Hematopoietic multipotent progenitor cell treated with erythropoietin and hydrocortisone succinate and interleukin-3 and kit ligand, for 17 days (in vitro differentiated cells): ENCODE measurements at places on chromosomes 3 and 15.

- no peak for DNase-seq
These were observed 270.6 kb downstream of the CLSTN2 start for GRCh38 chr3:140205598-140205997.

- DNase-seq = no peak
These were observed 2.6 kb downstream of the DCLK3 start for GRCh38 chr3:36761779-36762178.

GRCh38 chr15:83287541-83288027 lies 3.1 kb upstream of the BNC1 start:
- DNase-seq = no peak

- no peak for DNase-seq
These were observed 491.1 kb downstream of the ZNF385D start for GRCh38 chr3:21259896-21260295.

GRCh38 chr3:40229386-40229785 lies 80.1 kb upstream of the EIF1B start:
- DNase-seq = no peak

DNA sequence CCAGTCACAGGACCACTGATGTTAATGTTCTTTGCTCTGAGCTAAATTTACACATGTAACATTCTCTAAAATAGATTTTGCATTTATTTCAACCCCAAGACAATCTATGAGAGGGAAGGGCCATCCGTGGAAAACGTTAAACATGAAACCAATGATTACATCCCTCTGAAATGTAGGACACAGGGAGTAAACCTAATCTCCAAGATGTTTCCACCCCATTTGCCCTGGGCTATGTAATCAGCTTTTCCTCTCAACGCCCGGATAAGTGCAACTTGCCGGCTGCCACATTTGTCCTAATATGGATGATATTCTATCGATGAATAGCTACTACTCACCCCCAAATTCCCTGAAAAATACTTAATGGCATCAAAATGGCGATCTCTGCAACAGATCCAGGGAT lies 6.4 kb upstream of the FMN1 start:
- no peak for DNase-seq

GRCh38 chr3:12817343-12817710 lies 20.8 kb downstream of the CAND2 start:
- no peak for DNase-seq

DNA sequence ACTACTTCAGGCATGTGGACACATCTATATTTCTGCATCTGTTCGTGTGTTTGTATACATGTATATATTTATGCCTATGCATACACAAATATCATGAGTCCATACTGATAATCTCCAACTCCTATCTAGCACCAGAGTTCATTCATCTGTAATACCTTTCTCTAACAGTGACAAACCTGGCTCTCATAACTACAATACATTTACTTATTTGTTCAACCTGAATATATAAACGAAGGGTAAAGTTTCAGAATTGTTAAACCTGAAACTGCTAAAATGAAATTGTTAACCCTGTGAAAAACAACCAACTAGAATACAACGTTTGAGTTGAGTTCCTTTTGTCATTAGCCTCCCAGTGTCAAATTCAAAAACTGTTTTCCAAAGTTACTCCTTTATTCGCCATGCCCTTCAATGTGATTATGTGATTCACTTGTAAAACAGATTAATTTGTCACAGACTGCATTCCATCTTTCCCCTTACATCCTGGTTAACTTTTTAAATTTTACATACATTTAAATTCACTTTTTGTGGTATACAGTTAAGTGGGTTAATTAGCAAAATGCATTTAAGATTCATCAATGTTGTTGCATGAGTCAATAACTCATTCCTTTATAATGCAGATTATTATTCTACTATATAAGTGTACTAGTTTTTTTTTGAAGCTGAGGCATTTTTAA lies 58.5 kb downstream of the PIK3R4 start:
- no peak for DNase-seq

DNA sequence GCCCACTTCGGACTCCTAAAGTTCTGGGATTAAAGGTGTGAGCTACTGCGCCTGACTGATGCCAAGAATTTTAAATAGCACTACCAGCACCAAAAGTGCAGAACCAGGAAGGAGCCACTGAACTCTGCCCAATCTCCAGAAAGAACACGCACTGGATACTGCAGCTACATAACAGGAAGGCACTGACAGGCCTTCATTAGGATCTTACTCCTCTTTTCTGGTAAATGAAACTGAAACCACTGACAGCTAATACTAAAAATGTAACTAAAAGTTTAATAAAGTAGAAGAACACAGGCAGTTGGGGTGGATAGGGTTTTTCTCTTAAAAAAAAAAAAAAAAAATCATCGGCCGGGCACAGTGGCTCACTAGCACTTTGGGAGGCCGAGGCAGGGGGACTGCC lies 74.1 kb upstream of the CHRM5 start:
- DNase-seq = no peak

DNA sequence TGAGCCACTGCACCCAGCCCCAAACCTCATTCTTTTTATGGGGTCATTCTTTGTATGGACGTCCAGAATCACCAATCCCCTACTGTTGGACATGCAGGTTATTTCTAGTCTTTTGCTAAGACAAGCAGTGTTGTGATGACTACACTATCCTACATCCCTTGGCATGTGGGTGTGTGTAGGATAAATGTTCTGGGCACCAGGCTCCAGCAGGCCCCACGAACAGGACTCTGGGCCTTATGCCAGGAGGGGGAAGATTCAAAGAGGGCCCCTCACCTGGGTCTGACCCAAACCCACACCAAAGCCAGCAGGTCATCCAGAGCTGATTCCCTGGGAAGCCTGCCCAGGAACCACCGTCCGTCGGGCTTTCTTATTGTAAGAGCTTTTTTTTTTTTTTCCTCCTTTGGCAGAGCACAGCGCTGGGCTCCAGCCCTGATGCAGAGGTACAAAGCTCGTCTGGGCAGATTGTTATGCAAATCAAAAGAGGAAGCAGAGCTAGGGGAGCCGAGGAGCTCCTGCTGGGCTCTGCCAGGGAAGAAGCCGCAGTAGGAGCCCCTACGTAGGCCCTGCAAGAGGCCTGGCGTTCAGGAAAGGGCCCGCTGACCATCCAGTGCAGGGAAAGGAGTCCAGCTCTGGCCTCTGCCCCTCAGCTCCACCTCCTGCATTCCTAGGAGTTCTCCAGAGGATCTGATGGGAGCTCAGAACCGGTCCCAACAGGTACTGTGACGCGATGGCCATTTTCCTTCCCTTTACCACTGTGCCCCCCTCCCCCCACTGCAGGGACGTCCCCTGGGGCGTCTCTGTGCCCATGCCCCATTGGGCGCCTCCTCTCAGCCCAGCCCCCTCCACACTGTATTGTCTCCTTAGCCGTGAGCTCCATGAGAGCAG lies 29.0 kb upstream of the FURIN start:
- DNase-seq = peak; percentile 39

GRCh38 chr3:169998668-169999131 lies 32.1 kb downstream of the SEC62 start:
- DNase-seq = no peak

DNA sequence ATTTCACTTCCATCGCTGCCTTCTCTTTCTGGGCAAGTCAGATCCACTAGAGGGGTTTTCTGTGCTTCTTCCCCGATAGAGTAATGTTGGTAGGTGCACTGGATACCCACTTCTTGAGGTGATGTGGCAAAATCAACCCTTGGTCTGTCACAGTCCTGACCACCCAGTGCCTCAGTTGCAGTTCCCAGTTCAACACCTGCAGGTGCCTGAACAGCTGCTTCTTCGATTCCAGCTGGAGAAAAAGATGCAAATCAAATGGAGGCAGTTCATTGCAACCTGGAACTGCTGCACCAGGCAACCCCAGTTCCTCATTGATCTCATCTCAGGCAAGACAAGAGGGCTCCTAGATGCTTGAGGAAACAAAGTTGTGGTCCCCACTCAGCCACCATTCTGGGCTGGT lies 186.6 kb downstream of the UBE2E2 start:
- no peak for DNase-seq

DNA sequence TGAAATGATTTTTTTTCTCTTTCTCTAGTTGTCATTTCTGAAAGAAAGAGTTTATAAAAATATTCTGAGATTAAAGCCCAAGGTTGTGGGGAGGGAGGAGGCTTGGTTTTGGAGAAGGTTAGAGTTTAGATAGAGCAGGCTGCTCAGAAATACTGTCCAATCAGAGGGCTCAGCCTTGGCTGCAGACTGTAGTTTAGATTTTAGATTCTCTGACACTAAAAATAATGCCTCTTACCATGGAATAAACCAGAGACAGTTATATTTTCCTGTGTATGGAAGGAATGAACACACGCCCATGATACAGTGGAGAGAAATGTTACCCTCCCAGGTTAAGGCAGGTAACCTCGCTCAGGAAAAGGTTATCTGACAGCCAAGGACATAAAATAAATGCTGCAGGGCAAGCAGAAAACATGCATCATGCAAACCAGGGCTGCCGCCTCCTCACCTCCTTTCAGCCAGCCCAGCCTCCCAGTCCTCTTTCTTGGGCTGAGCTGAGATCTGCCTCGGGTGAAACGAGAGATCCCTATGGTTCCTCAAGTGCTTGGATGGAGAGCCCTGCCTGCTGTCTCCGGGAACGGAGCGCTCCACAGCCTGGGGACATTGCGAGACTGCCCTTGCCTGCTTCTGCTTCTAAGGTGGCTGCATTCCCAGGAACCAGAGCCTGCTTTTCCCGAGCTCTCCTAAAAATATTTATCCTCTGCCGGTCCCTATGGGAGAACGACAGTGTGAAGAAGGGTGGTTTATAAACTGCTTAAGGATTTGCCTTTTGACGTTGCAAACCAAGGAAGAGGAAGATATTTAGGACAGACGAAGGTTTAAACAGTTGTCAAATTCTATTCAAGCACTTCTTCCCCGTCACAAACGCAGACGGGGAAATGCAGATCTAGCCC lies 848 bp downstream of the NCEH1 start:
- peak; percentile 74 for DNase-seq

GRCh38 chr15:99051308-99051707 lies 43.7 kb upstream of the PGPEP1L start:
- DNase-seq = no peak

GRCh38 chr15:49902685-49903501 lies 216.1 kb downstream of the ATP8B4 start:
- no peak for DNase-seq

DNA sequence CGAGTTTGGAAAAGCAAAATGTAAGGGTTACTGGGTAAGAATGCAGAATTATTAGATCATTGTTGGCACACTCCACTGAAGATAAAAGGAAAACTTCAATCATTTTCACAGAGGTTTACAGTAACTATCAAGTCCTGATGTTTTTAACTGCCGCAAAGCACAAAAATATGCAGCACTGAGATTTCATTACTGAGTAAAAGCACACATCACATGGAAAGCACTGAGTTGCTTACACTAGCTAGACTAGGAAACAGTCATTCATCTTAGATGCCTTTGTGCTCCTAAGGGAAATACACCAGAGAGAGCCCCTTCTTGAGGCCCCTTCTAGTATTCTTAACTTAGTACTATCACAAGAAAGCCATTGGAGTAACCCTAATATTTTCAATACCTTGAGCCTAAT lies 11.8 kb upstream of the P2RY1 start:
- no peak for DNase-seq

GRCh38 chr3:58038675-58039292 lies 30.6 kb downstream of the FLNB start:
- DNase-seq = no peak

GRCh38 chr3:132641837-132642538 lies 17.6 kb downstream of the ACAD11 start:
- peak; percentile 61 for DNase-seq

DNA sequence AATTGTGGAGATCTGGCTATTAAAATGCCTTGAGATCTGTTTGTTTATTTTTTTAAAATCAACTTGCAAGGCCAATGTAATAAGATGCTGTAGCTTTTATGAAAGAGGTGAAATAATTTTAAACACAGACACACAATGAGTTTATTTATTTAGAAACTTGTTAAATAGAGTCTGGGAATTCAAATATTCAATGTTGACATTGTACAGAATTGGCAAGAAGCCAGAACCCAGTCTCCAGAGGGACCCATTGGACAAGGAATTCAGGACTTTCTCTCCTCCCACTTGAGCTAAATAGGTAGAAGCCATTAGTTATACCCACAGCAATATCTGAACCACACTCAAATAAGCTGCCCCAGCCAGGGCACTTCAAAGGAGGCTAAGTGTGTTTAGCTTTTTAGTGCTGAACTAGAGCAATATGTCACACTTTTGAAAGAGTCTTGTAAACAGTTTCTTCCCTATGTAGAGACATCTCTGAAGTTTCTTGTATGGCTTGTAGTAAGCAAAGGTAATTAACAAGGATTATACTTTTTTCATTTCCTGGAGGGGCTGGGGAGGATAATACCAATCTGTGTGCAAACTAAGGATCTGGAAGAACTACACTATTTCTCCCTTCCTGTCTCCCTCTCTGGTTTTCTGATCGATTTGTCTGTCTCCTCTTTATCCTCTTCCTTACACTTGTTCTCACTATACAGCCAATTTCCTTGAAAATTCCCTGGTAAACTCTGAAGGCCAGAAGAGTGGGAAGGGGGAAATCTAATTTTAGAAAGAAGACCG lies 6.0 kb downstream of the MECOM start:
- DNase-seq = no peak

DNA sequence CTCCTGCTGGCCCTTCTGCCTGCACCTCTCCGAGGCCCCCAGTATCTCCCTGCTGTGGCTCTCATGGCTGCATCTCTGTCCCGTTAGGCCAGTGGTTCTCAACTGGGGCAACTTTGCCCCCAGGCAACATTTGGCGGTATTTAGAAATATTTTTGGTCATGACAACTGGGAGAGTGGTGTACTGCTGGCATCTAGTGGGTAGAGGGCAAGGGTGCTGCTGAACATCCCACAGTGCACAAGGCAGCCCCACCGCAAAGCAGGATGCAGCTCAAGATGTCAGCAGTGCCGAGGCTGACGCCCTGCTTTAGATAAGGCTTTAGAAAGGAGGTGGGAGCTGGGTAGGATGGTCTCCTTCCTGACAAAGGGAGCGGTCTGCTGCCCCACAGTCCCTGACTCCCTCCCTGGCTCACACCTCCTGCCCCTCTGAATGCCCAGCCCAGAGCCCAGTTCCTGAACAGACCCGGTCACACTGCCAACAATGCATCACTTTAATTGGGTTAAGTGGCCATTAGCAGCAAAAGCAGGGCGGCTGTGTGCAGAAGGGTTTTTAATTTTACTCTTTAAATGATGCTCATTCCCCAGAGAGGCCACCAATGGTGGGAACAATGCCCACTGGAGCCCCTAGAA lies 68.8 kb upstream of the TMEM115 start:
- no peak for DNase-seq

- no peak for DNase-seq
These were observed 42.6 kb downstream of the ARHGAP31 start for GRCh38 chr3:119336823-119337222.

GRCh38 chr3:24253336-24253735 lies 241.3 kb downstream of the THRB start:
- DNase-seq = no peak

- no peak for DNase-seq
These were observed 26.8 kb upstream of the ELP6 start for GRCh38 chr3:47540281-47540680.

- peak; percentile 79 for DNase-seq
These were observed 4.9 kb downstream of the TLR9 start for GRCh38 chr3:52220380-52221026.

- DNase-seq = no peak
These were observed 858 bp downstream of the NTRK3 start for GRCh38 chr15:88255484-88256278.
